ENCODE measurements at places on chromosomes 6 and 20. TPM values are rescaled to one million over a fixed set of nuclear protein-coding genes. Genes with fewer than 3 reads are reported as not detected.

Gene MED20
- 5.6 TPM for total RNA-seq

Gene NHLRC1
- total RNA-seq, result 1.2 TPM

- H3K4me3 ChIP-seq, result no peak overlapping the region
- H3K27me3 ChIP-seq, result no peaks in the 10 kb centered on the region
- DNase-seq, result no peak
- no peaks in the 10 kb centered on the region for H3K36me3 ChIP-seq
- no peaks in the 10 kb centered on the region for H3K4me1 ChIP-seq
Observed at GRCh38 chr20:64129146-64129782, 21.9 kb upstream of the NPBWR2 start.

DNA sequence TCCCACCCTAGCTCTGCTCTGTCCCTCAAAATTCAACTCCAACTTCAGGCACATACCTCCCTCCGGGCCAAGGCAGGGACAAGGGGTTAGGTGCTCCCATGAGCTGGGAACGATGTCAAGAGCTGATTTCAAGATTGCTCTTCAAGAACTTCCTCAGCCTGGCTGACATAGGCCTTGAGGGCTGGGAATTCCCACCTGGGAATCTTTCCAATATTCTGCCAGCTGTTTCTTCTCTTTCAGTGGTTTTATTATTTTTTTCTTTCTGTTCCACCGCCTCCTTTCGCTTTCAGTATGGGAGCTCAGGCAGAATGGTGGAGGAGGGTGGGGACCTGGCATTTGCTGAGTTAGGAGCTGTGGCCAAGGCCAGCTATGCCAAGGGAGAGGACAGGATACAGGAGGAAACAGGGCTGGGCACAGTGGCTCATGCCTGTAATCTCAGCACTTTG is 33.7 kb downstream of the SRSF3 start:
- H3K4me1 ChIP-seq, result peaks cover 49% of the 10 kb centered on the region
- DNase-seq, result peak; percentile 58
- peak overlapping the region; percentile 50 for H3K4me3 ChIP-seq
- H3K27ac ChIP-seq, result peak overlapping the region; percentile 57
- no peaks in the 10 kb centered on the region for H3K27me3 ChIP-seq
- H3K36me3 ChIP-seq, result no peaks in the 10 kb centered on the region

- DNase-seq, result no peak
- H3K27me3 ChIP-seq, result no peaks in the 10 kb centered on the region
- H3K36me3 ChIP-seq, result peaks cover 4% of the 10 kb centered on the region
- H3K4me1 ChIP-seq, result no peaks in the 10 kb centered on the region
Observed at GRCh38 chr6:129606664-129607063, 103.3 kb downstream of the ARHGAP18 start.

DNA sequence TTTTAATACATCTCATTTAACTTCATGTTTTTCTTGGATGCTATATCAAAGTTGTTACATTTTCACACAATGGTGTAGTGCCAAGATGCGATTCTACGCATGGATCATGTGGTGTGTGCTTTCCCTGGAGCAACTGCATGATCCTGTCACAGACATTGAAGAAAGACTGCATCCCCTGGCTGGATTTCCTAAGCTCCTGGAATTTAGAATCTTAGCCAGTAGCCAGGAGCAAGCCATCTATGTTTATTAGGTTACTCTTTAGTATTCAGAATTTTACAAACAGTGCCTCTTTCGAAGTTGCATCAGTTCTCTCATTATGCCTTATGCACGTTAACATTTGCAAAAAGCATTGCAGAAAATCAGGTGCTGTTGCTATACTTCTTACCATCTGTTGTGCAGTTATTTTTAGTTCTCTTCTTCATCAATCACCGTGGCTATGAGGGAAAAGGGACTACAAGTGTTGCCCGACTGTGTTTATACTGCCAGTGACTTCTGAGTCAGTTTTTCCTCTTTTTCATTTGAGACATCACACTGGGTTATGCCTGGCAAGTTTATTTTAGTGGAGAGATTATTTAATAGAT is 584.2 kb downstream of the BCKDHB start:
- no peak for DNase-seq
- no peak overlapping the region for H3K4me3 ChIP-seq

GRCh38 chr20:53157443-53158408 is 185.6 kb downstream of the TSHZ2 start:
- no peak overlapping the region for H3K4me3 ChIP-seq
- H3K36me3 ChIP-seq, result no peaks in the 10 kb centered on the region
- H3K4me1 ChIP-seq, result no peaks in the 10 kb centered on the region
- DNase-seq, result no peak

GRCh38 chr20:3237958-3238615 is 903 bp downstream of the SLC4A11 start:
- H3K4me1 ChIP-seq, result peaks cover 7% of the 10 kb centered on the region
- peaks cover 11% of the 10 kb centered on the region for H3K27me3 ChIP-seq
- no peak for DNase-seq
- H3K27ac ChIP-seq, result no peak overlapping the region
- no peaks in the 10 kb centered on the region for H3K36me3 ChIP-seq

DNA sequence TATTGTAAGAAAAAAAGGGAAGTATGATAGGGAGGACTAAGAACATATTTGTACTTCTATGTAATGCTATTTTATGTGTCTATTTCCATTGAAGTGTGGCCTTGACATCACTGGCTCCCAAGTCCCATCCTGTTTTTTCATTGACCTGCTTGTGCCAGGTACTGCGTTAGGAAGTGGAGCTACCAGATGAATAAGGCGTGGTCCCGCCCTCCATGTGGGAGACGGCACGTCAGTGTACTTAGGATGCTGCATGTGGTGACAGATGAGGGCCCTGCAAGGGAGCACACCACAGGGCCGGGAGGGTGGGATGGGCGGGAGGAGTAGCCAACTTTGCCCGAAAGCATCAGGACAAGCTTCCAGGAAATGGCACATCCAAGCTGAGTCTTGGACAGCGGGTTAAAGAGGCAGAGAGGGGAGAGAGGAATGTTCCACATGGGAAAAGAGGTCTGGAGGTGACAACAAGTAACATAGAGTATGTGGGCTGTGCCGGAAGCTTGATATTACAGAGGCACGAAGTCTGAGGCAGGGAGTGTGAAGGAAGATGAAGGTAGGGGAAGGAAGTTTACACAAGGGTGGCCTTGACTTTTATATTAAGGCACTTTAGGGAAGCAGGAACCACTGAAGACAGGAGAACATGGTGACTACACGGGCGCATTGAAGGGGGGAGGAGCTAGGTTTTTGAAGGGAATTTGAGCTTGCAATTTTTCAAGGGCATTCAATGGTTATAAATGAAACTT is 140.6 kb downstream of the MTHFD1L start:
- H3K27ac ChIP-seq, result no peak overlapping the region
- DNase-seq, result no peak
- no peak overlapping the region for H3K4me3 ChIP-seq
- H3K4me1 ChIP-seq, result peaks cover 25% of the 10 kb centered on the region
- no peaks in the 10 kb centered on the region for H3K27me3 ChIP-seq
- H3K36me3 ChIP-seq, result peaks cover 2% of the 10 kb centered on the region

Data from thoracic aorta (tissue), 2 donors.